ENCODE measurements at places on chromosomes 3 and 15. TPM values are rescaled to one million over a fixed set of nuclear protein-coding genes. Genes with fewer than 3 reads are reported as not detected.
A peak's percentile ranks its signal among the peaks of the same experiment; 100 is the strongest.

KBTBD13 gene
- not detected for total RNA-seq

DNA sequence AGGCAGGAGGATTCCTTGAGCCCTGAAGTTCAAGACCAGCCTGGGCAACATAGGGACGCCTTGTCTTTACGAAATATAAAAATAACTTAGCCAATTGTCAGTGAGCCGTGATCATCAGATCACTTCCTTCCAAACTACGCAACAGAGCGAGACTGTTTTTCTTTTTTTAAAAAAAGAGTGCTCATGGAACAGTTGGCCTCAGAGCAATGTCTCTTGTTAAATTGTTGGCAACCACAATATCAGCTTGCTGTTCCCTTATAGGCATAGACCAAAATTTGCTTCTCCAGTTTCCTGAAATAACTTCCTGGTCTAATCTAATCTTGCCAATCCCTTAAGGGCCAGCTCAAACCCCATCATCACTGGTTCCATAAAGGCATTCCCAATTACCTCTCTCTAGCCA is 93.3 kb upstream of the SLC4A7 start:
- H3K4me3 ChIP-seq, result no peak overlapping the region
- peaks cover 28% of the 10 kb centered on the region for H3K4me1 ChIP-seq
- DNase-seq, result no peak
- no peak overlapping the region for H3K27ac ChIP-seq
- no peaks in the 10 kb centered on the region for H3K36me3 ChIP-seq

DNA sequence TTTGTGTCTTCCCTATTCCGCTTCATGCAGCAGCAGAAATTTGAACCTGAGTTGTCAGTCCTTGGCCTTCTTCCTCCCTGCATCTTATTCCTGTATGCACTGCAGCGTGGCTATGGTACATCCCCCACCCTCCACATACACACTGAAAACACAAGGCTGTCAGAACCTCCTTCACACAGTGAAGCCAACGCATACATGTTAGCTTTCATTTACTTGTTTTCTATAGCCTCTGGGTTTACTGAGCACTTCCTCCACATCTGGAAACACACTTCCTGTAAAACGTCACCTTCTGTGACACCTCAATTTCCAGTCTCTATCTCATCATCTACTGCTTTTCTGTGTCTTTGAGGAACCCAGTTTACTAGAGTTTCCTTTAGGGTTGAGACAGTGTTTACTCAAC is 47.0 kb downstream of the SUSD5 start:
- peaks cover 23% of the 10 kb centered on the region for H3K4me1 ChIP-seq
- H3K27me3 ChIP-seq, result peaks cover 8% of the 10 kb centered on the region
- H3K27ac ChIP-seq, result no peak overlapping the region
- no peak overlapping the region for H3K4me3 ChIP-seq
- no peak for DNase-seq
- no peaks in the 10 kb centered on the region for H3K36me3 ChIP-seq

DNA sequence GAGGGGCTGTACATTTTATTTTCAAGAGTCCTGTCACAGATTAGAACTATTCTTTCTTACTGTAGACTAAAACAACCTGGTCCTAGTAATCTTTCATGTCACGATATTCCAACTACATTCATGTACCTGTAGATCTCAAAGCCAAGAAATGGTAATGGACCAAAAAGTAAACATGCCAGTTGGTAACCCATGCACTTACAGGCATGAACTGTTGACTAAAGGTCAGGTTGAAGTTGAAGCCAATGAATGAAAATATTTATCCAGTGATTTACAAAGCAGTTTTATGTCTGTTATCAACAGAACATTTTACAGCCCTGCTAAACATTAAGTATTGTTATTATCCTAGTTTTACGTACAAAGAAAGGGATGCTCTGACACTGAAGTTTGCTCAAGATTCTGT is 25.3 kb downstream of the LRRC57 start:
- no peak overlapping the region for H3K4me3 ChIP-seq
- no peak overlapping the region for H3K27ac ChIP-seq
- H3K4me1 ChIP-seq, result peaks cover 9% of the 10 kb centered on the region
- H3K36me3 ChIP-seq, result peaks cover 1% of the 10 kb centered on the region
- H3K27me3 ChIP-seq, result no peaks in the 10 kb centered on the region

GRCh38 chr3:46399557-46399956 is 7.3 kb downstream of the CCR5AS start:
- no peak overlapping the region for H3K27ac ChIP-seq
- H3K4me3 ChIP-seq, result no peak overlapping the region
- no peaks in the 10 kb centered on the region for H3K27me3 ChIP-seq

- no peaks in the 10 kb centered on the region for H3K27me3 ChIP-seq
- no peaks in the 10 kb centered on the region for H3K4me1 ChIP-seq
- H3K4me3 ChIP-seq, result no peak overlapping the region
- no peaks in the 10 kb centered on the region for H3K36me3 ChIP-seq
- no peak for DNase-seq
Observed at GRCh38 chr3:107589454-107589853, 66.7 kb downstream of the BBX start.

GRCh38 chr3:175916191-175916934 is 1057.2 kb downstream of the NAALADL2 start:
- H3K36me3 ChIP-seq, result no peaks in the 10 kb centered on the region
- no peaks in the 10 kb centered on the region for H3K4me1 ChIP-seq
- no peaks in the 10 kb centered on the region for H3K27me3 ChIP-seq
- DNase-seq, result no peak
- H3K27ac ChIP-seq, result no peak overlapping the region

MKRN2OS gene
- total RNA-seq, result not detected

GRCh38 chr15:87746333-87746732 is 510.2 kb downstream of the NTRK3 start:
- H3K27me3 ChIP-seq, result no peaks in the 10 kb centered on the region
- no peaks in the 10 kb centered on the region for H3K36me3 ChIP-seq

LYSMD2 gene
- 0.20 TPM for total RNA-seq

DNA sequence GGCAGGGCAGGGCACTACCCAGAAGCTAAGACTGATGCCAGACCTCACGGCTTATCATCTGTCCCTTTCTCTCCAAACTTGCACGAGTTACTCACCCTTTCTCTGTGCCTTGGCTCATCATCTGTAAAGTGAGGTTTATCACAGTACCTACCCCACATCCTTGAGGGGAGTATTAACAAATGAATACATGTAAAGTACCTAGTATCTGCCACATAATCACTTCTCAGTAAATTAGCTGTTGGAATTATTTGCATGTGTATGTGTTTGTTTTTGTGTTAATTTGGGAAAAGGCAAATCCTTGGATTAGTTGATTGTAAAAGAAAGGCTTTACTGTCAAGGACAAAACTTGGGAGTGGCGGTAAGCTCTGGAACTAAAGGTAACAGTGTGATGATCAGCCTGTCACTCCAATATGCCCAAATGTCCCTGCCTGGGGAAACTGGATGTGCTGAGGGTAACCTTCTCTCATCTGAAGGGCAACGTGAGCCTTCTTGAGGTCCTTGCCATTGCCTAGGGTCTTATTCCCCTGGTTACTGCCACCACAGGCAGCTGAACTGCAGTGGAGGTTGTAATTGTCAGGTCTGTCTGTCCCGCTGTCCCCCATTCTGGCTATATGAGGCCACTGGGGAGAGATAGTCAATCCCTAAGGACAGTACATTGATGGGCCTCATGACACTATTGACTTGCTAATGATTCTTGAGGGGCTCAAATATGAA is 269.4 kb downstream of the CLSTN2 start:
- DNase-seq, result no peak

IL16 gene
- total RNA-seq, result not detected

- H3K4me3 ChIP-seq, result no peak overlapping the region
- no peaks in the 10 kb centered on the region for H3K36me3 ChIP-seq
- peaks cover 49% of the 10 kb centered on the region for H3K4me1 ChIP-seq
- DNase-seq, result peak; percentile 23
Observed at GRCh38 chr15:71443538-71443937, 328.3 kb downstream of the THSD4 start.
